ENCODE measurements at places on chromosomes 1 and 21.

GRCh38 chr1:150002217-150002616, 8.3 kb downstream of the OTUD7B start:
- no peak for DNase-seq

DNA sequence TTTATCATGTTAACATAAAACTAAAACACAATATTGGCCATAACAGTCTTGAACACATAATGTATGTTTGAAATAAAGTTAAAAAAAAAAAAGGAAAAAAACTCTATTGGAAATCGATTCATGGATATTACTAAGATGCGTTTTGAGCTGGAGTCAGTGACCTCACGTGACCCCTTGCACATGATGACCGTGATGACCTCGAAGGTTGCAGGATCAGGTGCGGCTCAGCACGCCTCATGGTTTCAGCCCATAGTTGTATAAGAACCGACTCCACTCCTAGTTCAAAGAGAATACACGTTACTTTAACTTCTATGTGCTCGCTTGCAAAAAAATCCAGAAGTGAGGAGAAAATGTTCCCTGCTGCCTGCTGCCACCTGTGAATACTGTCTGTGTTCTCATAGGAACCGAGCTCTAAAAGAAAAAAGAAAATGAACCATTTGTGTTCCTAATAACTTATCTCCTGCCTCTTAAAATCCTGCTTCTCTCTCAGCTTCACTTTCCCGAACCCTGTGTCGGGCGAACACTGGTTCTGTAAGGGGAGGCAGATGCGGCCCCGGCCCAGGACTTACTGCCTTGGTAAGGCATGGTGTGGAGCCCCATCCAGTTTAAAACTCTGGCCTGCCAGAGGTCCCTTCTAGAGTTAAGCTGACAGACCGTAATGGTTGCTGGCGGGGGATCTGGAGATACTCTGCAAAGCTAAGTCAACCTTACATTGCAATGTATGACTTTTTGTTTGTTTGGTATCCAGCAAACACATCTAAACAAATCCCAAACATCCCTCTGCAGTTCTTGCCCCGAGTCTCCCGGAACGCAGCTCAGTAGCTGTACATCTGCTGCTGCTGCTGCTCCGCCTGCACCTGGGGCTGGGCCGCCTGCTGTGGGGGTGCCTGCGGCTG, 33.8 kb upstream of the RIPK4 start:
- no peak for DNase-seq

DNA sequence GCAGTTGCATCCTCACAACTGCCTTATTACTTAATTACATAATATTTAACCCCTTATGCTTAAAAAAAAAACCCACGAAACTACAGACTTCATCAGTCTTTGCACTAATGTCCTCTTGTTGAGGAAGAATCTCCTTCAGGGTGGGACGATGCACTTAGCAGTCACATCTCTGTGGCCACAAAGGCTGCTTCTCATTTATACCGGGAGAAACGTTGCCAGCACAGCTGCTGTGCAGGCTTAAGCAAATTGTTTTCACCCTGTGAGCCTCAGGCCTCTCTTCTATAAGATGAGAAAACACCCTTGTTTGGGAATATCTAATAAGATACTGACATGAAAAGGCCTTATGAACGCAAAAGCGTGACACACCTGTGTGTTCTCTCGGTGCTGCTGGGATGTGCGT, 2.9 kb upstream of the OBSCN start:
- DNase-seq: no peak

GRCh38 chr1:43267818-43268425, 1.9 kb upstream of the TMEM125 start:
- DNase-seq: no peak

DNA sequence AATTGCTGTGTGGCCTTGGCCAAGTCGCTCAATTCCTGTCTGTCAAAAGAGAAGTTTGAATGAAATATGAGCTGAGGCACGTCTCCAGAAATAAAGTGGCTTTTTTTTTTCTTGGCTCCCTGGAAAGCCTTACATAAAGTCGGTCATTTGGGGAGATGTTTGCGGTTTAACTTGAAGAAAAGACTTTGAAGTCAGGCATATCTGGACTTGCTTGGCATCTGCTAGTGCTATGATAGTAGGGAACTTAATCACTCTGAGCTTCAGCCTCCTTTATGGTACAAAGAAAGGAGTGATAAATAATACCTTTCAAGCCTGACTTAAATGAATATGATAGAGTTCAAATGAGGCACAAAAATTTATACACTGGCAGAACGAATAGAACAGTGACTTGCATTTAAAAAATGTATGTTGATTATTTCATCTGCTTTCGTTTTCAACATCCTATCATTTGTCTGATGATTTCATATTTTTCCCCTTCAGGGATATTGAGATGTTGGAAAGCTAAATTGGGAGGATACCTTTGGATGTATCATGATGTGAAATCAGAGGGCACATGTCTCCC, 60.2 kb downstream of the FASLG start:
- DNase-seq: no peak

GRCh38 chr1:89198081-89198480, 661 bp downstream of the GBP4 start:
- DNase-seq: no peak

DNA sequence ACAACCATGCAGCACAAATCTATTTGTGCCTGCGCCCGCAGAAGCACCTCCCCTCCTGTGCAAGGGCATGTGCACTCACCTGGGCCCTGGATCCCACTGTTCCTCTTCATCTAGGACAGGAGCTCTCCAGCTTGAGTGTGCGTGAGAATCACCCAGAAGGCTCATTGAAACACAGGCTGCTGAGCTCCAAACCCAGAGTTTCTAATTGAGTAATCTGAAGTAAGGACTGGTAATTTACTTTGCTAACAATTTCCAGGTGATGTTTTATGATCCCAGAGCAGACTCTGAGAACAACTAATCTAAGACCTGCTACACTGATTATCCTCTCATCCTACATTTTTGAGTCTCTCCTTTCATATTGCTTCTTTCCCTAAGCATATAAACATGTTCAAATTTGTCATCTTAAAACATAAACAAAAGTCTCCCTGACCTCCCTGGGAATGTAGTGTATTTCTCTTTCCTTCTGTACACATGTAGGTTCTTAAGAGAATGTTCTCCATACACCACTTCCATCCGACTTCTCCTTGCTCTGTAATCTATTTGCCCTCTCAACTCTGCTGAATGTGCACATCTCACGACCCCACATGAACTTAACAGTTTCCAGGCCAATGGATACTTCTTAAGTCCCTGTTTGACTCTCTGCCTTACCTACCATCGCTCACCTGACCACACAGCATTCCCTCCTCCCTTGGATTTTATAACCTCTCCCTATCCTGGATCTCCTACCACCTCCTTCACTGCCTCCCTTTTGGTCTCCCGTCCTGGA, 522.5 kb downstream of the SMYD3 start:
- no peak for DNase-seq

GRCh38 chr1:165355139-165355976, 1.2 kb downstream of the LMX1A start:
- DNase-seq: no peak

- no peak for DNase-seq
Measured at GRCh38 chr1:84539972-84540371, 33.6 kb upstream of the GNG5 start.

- no peak for DNase-seq
Measured at GRCh38 chr1:87598429-87598828, 269.7 kb downstream of the LMO4 start.

GRCh38 chr1:19709260-19709793, 44.7 kb downstream of the HTR6 start:
- no peak for DNase-seq

- DNase-seq: peak; percentile 26
Measured at GRCh38 chr21:44428281-44428960, 26.9 kb upstream of the LRRC3 start.

- no peak for DNase-seq
Measured at GRCh38 chr1:70411360-70411844, 334 bp downstream of the CTH start.

- DNase-seq: no peak
Measured at GRCh38 chr1:168321945-168322344, 41.3 kb downstream of the TBX19 start.

- no peak for DNase-seq
Measured at GRCh38 chr21:37032877-37033471, 26.5 kb downstream of the RIPPLY3 start.

GRCh38 chr1:211371406-211372105, 44.9 kb downstream of the TRAF5 start:
- no peak for DNase-seq

DNA sequence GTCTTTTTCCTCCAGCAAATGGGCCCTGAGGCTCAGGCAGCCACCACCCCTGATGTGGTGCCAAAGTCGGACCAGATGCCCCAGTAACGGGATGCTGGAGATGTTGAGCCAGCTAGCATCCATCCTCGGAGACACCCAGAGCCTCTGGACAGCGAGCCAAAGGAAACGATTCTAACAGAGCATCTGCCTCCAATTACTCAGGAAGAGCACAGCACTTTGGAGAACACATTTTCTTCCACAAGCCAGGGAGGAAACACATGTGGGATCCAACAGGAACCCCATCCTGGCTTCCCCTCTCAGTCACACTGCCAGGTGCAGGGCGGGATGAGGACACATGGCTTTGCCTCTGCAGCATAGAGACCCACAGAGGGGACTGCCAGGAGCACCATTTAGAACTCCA, 44.9 kb downstream of the C1orf198 start:
- no peak for DNase-seq

- DNase-seq: no peak
Measured at GRCh38 chr1:235129774-235130570, 1.3 kb upstream of the TOMM20 start.

DNA sequence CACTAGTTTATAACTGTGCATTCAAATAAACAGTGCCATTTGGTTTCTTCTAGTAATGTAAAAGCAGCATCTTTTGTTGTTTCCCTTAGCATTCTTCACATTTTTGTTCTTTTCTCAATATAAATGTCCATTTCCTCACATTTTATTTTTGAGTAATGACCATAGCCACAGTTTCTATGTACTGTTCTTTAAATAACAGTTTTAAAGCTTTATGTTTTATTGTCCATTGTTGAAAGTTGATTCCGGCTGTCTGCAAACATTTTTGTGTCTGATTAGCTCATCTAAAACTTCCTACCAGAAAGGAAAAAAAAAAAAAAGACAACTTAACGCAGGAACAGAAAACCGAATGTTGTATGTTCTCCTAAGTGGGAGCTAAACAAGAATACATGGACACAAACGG, 139.7 kb downstream of the MAGI3 start:
- no peak for DNase-seq

DNA sequence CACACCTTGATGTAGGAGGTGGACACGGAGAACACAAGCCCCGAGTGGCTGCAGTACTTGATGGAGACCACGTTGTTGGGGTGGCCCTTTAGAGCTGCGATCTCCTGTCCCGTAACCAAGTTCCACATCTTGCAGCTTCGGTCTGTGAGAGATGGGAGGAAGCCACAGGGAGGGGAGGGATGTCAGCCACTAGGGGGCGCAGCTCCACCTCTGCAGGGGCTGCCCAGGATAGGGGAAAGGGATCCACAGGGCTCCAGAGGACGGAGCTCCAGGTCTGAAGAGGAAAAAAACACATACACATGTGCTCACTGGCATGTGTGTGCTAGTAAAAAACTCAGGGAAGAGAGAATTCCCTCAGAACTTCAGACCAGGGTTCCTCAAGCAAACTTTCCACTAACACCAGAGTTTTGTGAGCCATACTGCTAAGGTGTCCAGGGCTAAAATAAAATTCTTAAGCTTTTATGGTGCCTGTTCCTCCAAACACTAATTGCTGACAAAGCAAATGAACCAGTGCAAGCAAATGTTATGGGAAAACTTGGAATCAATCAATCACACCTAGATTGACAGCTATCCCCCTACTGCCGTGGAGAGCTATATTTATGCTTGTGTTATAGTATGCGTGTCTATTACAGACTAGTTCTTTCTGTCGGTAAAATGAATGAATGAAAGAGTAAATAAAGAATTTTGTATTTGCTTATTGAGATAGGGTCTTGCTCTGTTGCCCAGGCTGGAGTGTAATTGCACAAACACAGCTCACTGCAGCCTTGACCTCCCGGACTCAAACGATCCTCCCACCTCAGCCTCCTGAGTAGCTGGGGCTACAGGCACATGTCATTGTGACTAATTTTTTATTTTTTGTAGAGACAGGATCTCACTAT, 43.7 kb downstream of the KIF21B start:
- DNase-seq: no peak
